ENCODE measurements at places on chromosomes 11 and 22. TPM values are rescaled to one million over a fixed set of nuclear protein-coding genes. Genes with fewer than 3 reads are reported as not detected.
A peak's percentile ranks its signal among the peaks of the same experiment; 100 is the strongest.

The MRPL23 gene
- 40.5 TPM for polyA plus RNA-seq

DNA sequence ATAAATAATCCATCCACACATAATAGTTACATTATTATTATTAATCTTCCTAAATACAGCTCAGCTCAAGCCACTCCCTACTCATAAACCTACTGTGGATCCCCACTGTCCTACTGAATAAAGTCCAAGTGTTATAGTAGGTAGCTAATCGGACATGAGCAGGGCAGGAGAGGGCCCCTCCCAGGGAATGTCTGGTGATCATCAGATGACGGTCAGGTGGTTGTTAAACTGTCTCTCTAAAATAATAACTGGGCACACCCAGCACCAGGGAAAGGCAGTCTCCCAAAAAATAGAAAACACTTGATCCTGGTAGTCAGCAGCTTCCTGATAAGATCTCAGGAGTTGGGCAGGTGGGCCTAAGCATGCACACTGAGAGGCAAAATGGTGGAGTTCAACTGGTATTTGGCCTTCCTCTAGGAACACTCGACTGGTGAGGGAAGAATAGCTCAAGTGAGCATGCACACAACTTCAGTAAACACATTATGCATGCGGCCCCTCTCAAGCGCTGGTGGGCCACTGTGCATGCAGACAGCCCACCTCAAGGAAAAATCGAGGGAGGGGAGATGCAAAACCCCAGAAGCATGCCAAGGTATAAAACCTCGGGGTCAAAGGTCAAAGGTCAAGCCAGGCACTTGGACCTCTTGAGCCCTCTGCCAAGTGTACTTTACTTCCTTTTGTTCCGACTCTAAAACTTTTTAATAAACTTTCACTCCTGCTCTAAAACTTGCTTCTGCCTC is 65.0 kb downstream of the LRRC32 start:
- DNase-seq, result no peak

DNA sequence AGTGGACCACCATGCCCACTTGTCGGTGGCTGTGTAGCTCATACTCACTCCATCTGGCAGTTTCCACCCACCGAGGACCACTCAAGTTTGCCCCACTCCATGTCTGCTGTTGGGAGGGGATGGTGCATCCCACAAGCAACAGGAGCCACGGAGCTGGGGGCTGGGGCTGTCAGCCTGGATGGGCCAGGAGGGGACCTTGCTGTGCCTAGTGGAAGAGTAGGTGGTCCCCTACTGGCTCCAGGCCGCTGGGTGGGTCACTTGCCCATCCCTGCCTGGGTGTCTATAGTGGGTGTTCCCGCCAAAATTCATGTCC is 57.0 kb downstream of the SMIM38 start:
- DNase-seq, result no peak

DNA sequence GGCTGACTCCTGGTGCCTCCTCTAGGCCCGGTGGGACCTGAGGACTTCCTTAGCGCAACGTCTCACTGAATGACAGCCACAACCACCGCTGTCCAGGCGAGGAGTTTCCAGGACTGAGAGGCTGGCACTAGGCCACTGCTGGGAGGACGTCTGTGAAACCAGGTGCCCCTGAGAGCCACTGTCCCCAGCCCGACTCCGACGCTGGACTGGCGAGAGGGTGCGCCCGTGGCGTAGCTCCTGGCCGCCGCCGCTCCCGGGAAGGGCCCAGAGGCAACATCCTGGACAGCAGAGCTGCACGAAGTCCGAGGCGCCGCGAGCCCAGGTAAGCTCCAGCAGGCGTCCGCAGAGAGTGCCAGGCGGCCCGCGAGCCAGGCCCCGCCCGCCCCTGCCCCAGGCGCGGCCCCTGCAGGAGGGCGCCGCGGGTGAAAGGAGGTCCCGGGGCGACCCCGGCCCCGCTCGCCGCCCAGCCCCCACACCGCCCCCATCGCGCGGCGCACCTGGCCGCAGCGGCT is 525 bp downstream of the DGCR2 start:
- DNase-seq, result peak; percentile 68

DNA sequence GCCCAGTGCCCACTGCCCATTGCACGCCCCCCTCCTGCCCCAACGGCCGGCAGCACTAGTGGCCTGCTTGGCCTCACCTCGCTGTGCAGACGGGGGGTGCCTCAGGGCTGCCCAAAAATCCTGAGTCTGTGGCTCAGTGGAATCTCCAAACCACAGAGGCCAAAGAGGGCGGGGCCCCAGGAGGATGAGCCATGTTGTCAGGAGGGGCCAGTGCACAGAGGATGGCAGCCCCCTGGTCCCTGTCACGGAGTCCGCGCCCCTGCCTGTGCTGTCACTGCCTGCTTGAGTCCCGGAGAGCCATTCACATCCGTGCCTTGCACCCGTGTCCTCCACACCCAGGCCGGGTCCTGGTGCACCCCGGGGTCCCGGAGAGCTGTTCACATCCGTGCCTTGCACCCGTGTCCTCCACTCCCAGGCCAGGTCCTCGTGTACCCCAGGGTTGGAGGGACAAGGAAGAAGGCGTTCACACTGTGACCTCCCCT is 36.4 kb upstream of the MUC5AC start:
- DNase-seq, result no peak

DNA sequence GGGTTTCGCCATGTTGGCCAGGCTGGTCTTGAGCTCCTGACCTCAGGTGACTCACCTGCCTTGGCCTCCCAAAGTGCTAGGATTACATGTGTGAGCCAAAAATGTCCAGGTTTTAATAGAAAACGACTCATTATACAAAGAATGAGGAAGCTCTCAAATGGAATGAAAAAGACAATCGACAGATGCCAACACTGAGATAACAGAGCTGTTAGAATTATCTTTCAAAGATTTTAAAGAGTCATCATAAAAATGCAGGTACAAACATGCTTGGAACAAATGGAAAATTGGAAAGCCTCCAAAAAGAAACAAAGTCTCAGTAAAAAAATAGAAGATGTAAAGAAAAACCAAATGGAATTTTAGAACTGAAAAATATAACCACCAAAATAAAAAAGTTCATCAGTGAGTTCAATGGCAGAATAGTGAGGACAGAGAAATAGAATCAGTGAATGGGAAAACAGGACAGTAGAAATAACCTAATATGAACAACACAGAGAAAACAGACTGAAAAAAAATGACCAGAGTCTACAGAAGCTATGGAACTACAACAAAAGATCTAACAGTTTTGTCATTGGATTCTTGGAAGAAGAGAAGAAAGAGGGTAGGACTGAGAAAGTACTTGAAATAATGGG is 10.9 kb downstream of the GAB2 start:
- DNase-seq, result no peak
